Tibial nerve (tissue), 4 donors: ENCODE measurements at places on chromosomes 12 and 14.
A peak's percentile ranks its signal among the peaks of the same experiment; 100 is the strongest.

GRCh38 chr12:77494296-77494695 lies 336.4 kb upstream of the NAV3 start:
- no peaks in the 10 kb centered on the region for H3K27me3 ChIP-seq
- H3K36me3 ChIP-seq: no peaks in the 10 kb centered on the region
- H3K4me1 ChIP-seq: no peaks in the 10 kb centered on the region
- no peak overlapping the region for H3K4me3 ChIP-seq
- H3K27ac ChIP-seq: no peak overlapping the region
- DNase-seq: no peak

DNA sequence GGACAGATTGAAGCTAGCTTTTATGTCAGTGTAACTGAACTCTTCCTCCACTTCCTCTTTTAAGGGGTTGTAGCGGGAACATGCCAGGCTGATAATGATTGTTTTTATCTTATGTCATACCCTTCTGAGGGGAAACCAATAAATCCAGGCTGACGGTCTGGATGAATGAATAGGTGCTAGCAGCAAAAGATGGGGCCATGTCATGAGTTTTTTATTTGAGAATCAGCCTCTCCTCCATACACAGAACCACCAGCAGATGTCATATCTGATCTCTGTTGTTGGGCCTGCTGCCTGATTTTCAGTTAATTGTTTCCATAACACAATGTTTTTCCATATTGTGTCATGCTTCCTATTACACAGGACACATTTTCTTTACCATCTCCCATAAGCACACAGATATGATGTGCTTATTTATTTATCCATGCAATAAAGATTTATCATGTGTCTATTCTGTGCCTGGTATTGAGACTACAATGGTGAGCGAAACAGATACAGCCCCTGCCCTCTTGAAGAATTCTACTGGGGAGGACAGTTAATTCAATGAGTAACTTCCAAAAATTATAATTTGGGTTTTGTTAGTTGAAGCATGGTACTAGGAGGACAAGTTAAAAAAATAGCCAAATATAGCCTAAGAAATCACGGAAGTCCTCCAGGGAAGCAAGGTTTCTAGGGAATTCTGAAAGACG lies 33.6 kb upstream of the CRY1 start:
- H3K4me1 ChIP-seq: no peaks in the 10 kb centered on the region
- peaks cover 8% of the 10 kb centered on the region for H3K27me3 ChIP-seq
- no peak overlapping the region for H3K27ac ChIP-seq
- no peaks in the 10 kb centered on the region for H3K36me3 ChIP-seq
- no peak for DNase-seq
- no peak overlapping the region for H3K4me3 ChIP-seq

- DNase-seq: no peak
- no peak overlapping the region for H3K27ac ChIP-seq
- no peaks in the 10 kb centered on the region for H3K4me1 ChIP-seq
These were observed 4.9 kb upstream of the LRIG3 start for GRCh38 chr12:58925111-58925611.

GRCh38 chr12:14901228-14901562 lies 15.5 kb upstream of the MGP start:
- H3K4me3 ChIP-seq: no peak overlapping the region
- no peak overlapping the region for H3K27ac ChIP-seq
- peaks cover 3% of the 10 kb centered on the region for H3K4me1 ChIP-seq
- no peaks in the 10 kb centered on the region for H3K27me3 ChIP-seq

DNA sequence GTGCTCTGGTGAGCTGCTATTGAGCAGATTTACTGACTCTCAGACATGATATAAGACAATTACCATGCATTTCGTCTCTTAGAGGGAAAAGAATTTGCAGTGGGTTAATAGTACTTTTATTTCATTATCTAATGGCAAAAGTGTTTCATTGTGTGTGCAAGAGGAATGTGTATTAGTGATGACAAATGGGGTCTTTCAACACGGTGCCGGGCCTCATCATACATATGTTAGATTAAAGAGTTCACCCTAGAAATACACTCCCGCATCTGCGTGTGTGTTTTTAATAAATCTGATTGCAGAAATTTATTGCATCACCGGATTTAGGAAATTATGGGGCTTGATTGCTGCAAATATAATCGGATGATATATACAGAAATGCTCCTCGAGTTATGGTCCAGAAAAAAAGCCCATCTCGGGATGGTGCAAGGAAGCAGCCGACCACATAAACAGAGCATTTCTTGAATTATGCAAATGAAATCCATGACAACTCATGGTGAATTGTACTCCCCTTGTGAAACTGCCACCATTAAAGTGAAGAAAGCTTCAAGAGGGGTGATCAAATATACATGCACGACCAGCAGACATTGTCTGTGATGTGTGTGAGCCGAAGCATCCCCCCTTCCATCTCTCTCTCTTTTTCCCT lies 156.0 kb downstream of the PHETA1 start:
- H3K4me3 ChIP-seq: no peak overlapping the region
- no peak for DNase-seq
- no peak overlapping the region for H3K27ac ChIP-seq
- H3K36me3 ChIP-seq: no peaks in the 10 kb centered on the region

DNA sequence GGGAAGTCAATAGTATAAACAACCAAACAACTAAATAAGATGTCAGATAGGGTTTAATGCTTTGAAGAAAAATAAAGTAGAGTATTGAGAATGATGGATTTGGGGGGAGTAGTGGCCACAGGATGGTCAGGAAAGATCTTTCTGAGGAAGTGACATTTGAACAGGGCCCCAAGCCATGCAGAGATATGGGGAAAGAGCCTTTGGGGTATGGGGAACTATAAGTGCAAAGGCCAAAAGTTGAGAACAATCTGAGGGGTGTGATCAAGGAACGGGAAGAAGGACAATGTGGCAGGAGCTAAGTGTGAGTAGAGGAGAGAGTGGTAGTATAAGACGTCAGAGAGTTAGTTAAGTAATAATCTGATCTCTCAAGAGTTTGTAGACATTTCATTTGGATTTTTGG lies 1.3 kb downstream of the MRPS35 start:
- no peaks in the 10 kb centered on the region for H3K27me3 ChIP-seq
- DNase-seq: no peak
- H3K27ac ChIP-seq: no peak overlapping the region
- H3K4me3 ChIP-seq: no peak overlapping the region
- peaks cover 26% of the 10 kb centered on the region for H3K36me3 ChIP-seq

DNA sequence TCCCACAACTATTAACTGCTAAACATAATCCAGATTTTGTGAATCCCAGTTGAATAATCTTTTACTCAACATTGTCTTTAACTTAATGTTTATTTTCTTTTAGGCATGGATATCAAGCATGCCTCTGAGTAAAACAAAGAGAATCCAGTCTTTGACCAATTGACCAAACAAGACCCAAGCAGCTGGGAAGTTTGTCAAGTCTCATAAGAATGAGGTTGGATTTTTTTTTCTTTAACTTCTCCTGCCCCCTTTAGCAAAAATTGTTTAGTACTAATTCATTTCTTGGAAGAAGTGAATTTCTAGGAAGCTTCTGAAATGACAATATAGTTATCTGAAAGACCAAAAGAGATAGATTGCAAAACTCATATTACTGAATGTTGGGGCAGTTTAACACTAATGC lies 89.9 kb downstream of the OTOGL start:
- no peak overlapping the region for H3K4me3 ChIP-seq
- no peak overlapping the region for H3K27ac ChIP-seq
- H3K36me3 ChIP-seq: no peaks in the 10 kb centered on the region
- DNase-seq: no peak
- no peaks in the 10 kb centered on the region for H3K4me1 ChIP-seq
- no peaks in the 10 kb centered on the region for H3K27me3 ChIP-seq

DNA sequence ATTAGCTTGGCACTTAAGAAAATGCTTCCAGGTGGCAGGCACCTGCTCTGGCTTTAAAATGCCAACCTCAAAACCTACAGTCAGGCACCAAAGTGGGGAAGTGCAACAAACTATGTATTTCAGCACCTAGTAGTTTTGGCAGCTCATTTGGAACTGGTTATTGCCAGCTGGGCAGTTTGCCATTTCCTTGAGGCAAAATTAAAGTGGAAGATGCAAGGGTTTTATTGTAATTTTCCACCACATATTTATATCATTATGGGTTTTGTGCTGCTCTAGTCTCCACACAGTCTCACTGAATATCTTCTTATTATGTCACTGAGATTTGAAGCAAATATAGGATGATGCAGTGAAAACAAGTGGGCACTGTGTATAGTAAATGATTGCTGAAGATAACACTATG lies 117.0 kb downstream of the PRKD1 start:
- H3K27me3 ChIP-seq: no peaks in the 10 kb centered on the region
- no peaks in the 10 kb centered on the region for H3K4me1 ChIP-seq
- DNase-seq: no peak
- no peak overlapping the region for H3K27ac ChIP-seq

DNA sequence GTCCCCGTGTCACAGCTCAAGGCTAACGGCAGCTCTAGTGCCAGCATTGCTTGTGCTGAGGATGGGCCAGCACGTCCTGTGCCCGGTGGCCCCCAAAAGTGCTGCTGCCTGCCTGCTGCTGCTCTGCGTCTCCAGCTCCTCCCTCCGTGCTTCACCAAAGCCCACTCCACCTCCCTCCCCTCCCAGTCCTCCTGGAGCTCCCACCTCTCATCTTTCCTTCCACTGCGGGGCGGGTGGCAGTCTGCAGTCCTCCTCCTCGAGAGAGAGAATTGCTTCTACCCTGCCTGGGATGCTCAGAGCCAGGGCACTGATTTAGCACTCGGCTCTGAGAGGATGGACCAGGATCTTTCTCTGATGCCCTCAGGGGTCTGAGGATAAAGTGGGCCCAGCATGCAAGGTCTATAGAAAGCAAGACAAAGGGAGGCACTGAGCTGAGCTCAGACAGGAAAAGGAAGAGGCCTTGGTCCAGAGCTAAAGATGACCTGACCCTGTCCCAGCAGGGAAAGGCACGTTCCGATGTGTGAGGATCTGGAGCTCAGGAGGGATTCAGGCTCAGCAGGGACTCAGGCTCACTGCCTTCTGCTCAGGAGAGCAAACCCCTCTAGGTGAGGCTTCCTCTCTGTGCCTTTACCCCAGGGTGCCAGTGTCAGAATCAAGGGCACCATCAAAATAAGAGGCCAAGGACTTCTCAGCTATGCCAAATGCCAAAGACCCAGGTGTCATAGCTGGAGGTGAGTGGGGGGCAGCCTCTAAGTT lies 113.1 kb upstream of the FKBP4 start:
- H3K4me1 ChIP-seq: no peaks in the 10 kb centered on the region
- H3K27me3 ChIP-seq: no peaks in the 10 kb centered on the region
- H3K27ac ChIP-seq: no peak overlapping the region
- DNase-seq: no peak
- H3K4me3 ChIP-seq: no peak overlapping the region

DNA sequence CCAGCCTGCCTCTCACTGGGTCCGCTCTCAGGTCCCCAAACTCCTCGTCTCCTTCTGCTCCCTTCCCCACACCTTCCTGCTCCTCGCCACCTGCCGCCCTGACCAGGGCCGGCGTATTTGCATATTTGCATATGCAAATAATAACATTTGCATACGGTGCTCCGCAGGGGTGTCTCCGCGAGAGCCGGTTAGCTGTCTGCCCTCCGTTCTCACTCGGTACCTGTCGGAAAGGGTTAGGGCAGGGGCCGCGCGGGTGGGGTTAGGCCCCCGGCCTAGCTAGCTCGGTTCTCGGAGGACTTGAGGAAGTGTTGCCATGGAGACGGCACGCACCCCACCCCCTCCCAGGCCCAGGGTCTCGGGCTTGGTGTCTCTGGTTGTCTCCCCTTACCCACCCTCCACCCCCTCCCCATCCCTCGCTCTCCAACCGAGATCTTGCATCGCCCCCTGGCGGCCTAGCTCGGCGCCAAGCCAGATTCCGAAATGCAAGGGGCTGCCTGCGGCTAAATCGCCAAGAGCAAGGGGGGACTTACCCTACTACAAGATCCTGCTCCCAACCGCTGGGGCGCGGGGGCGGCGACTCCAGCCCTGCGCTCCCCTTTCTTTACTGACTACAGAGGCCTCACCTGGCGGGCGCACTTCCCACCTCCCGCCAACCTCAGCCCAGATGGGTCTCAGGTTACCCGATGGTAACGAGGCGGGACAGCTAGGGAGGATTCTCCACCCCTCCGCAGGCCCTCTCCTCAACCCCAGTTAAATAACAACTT lies 8.1 kb downstream of the STAC3 start:
- H3K27me3 ChIP-seq: peaks cover 62% of the 10 kb centered on the region
- H3K4me1 ChIP-seq: peaks cover 5% of the 10 kb centered on the region
- H3K27ac ChIP-seq: no peak overlapping the region
- no peak for DNase-seq

- H3K4me1 ChIP-seq: peaks cover 16% of the 10 kb centered on the region
- no peak overlapping the region for H3K4me3 ChIP-seq
- DNase-seq: no peak
These were observed 1.5 kb downstream of the LHX5 start for GRCh38 chr12:113469949-113470743.

DNA sequence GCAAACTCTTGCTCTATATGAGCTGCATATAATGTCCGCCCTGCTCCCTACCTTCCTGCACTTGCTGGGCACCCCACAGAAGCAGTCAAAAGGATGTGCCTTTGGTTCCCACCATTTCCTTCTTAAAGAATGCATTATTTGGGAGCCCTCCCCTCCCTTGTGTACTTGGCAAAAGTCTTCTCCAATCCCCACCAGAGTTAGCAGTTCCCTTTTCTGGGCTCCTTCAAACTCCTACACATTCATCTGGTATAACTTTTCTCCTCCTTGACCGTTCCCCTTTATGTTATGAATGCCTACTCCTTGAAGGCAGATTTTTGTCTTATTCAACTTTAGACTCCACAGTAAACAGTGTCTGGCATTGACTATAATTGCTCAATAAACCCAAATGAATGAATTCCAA lies 27.8 kb downstream of the AREL1 start:
- DNase-seq: no peak
- H3K4me1 ChIP-seq: no peaks in the 10 kb centered on the region
- no peaks in the 10 kb centered on the region for H3K27me3 ChIP-seq
- no peak overlapping the region for H3K27ac ChIP-seq
- H3K36me3 ChIP-seq: no peaks in the 10 kb centered on the region

GRCh38 chr14:33163600-33163999 lies 224.9 kb downstream of the NPAS3 start:
- no peak overlapping the region for H3K4me3 ChIP-seq
- no peaks in the 10 kb centered on the region for H3K36me3 ChIP-seq
- DNase-seq: no peak
- no peaks in the 10 kb centered on the region for H3K27me3 ChIP-seq

GRCh38 chr14:77579780-77580179 lies 36.7 kb downstream of the SPTLC2 start:
- H3K27ac ChIP-seq: peak overlapping the region; percentile 39
- no peak overlapping the region for H3K4me3 ChIP-seq
- DNase-seq: no peak
- no peaks in the 10 kb centered on the region for H3K27me3 ChIP-seq

- H3K27me3 ChIP-seq: peaks cover 45% of the 10 kb centered on the region
- H3K27ac ChIP-seq: no peak overlapping the region
- no peak for DNase-seq
- H3K36me3 ChIP-seq: no peaks in the 10 kb centered on the region
- H3K4me3 ChIP-seq: peak overlapping the region; percentile 48
These were observed 10.4 kb upstream of the SALL2 start for GRCh38 chr14:21536418-21537089.

- no peaks in the 10 kb centered on the region for H3K36me3 ChIP-seq
- DNase-seq: no peak
- H3K4me3 ChIP-seq: no peak overlapping the region
These were observed 5.8 kb downstream of the AP5M1 start for GRCh38 chr14:57274551-57274950.
